ENCODE measurements at places on chromosomes 1 and 21.

DNA sequence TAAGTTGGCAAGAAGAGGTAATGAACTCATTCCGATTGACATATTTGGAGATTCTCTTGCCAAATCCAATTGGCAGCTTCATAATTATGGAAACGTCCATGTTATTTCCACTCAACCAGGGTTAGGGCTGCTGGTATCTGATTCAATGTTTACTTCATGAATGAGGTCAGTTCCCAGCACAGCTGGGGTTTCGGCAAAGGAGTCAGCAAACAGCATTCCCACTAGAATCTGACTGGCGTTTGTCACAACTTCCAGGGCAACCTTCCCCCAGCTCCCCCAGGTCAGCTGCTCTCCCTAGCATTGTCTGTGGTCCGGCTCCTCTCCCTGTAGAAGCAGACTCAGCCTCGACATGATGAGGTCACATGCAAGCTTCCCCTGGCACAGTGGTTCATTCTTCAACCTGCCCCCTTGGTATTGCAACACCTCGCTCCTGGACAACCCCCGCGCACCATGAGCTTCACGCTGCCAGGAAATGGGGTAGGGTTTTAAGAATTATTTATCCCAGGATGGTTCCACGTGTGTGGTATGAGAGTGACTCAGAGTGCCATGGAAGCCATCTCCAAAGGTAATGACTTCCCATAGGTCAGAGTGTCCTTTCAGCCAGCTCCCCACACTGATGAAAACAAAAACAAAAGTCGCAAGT lies 100.7 kb upstream of the SLC25A33 start:
- DNase-seq = peak; percentile 85

GRCh38 chr1:51908499-51908898 lies 30.0 kb upstream of the NRDC start:
- no peak for DNase-seq

DNA sequence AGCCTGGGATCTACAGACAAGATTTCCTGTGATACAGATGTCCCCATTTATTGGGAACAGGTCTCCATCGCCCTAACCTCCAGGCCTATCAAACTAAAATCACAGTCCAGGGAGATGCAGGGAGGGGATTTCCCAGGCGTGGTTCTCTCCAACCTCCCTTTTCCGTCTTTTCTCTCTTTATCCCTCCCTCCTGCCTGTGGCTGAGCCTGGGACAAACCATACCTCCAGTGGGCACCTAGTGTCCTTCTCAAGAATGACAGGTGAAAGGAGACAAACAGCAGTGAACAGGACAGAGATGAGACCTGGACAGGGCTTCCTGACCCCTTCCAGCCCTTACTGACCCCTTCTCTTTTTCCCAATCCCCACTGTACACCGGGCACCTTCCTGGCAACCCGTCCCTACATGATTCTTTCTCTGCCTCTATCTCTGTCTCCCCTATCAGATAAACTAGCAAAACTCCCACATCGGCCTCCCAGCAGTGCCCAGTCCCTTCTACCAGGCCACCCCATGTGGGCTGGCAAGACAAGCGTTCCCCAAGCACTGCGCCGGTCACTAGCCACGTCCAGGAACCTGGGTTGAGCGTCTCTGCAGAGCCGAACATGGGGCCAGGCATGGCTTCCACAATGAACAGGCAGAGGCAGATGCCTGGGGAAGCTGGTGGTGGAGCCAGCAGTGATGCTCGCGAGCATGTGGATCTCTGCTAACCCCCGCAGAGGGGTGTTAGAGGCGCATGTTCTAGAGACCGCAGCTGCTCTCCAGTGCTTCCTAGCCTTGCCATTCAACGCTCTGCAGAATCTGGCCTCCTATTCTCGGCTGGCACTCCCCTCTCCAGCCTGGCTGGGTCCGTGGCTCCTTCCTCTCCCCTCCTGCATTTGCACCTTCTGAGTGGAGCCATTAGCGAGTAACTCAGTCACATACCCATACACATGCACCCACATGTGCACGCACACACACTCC lies 54.7 kb downstream of the ELK4 start:
- DNase-seq = no peak

- no peak for DNase-seq
Observed at GRCh38 chr1:150973836-150974579, 627 bp downstream of the CERS2 start.

DNA sequence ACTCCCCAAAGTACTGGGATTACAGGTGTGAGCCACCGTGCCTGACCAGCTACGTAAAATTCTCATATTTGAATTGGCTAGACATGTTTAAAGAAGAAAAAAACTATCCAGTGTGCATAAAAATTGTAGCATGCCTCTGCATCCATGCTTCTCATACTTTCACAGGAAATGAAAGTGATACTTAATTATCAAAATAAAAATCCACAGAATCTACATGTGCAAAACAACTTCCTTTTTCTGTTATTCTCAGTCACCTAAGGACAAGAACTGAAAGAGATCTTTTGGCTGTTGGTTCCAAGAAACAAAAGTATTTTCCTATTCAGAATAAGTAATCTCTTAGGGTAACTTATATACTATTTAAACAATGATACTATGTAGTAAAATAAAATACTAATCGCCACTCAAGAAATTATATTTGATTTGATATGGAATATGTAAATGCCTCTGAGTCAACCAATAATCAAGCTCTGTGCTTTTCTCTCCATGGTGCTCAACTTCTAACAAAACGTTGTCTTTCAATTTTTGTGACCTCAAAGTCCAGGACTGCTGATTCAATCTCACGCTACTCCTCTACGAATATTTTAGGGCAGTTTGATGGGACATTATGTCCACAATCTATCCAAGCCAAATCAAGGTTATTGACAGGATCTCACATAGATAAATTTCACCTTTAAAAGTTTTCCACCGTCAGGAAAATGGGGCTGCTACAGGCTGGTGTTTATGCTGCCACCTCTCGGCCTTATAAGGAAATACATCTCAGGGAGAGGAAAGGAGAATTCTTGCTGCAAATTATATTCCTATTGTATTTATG lies 102.7 kb downstream of the ZNF281 start:
- no peak for DNase-seq

GRCh38 chr1:65995336-65995735 lies 202.6 kb downstream of the PDE4B start:
- DNase-seq = no peak

GRCh38 chr1:206472024-206472423 lies 1.7 kb downstream of the IKBKE start:
- no peak for DNase-seq

DNA sequence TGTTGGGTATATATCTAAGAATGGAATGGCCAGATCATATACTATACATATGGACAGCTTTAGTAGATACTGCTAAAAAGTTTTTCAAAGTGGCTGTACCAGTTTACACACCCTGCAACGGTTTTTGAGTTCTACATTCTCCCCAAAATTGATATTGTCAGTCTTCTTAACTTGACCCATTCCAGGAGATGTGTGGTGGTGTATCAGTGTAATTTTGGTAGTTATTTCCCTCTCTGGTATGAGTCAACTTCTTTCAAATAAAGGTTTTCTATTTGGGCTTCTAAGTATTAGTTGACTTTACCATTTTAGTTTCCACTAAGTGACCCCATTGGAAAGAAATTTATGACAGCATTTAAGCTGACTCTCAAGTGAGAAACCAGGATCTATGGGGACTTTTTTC lies 29.2 kb downstream of the INKA2 start:
- no peak for DNase-seq

GRCh38 chr21:38897532-38898421 lies 92.0 kb downstream of the ETS2 start:
- DNase-seq = peak; percentile 65

GRCh38 chr1:40708750-40709099 lies 17.2 kb downstream of the NFYC start:
- DNase-seq = peak; percentile 94

Data from NCI-H510A (cell line).